BJ (cell line): ENCODE measurements at places on chromosomes 16 and 17.

GRCh38 chr17:82121246-82121645 lies 23.2 kb upstream of the FASN start:
- DNase-seq, result no peak

GRCh38 chr17:41651625-41652460 lies 27.5 kb upstream of the KRT17 start:
- no peak for DNase-seq

DNA sequence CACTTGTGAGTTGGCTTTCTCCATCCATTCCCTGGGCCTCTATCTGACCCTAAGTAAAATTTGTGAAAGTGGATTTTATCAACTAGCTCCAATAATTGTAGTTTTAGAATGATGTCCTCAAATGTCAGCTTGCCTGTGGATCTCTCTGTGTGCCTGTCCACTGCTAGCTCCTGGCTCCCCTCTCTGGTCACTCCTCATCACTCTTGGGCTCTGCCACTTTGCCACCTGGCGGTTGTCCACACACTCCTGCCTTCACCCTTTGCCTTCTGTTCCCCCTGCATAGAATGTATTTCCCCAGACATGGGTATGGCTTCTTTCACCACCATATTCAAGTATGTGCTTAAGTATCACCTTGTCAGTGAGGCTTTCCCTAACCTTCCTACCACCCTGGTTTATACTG lies 19.8 kb downstream of the ANKFN1 start:
- DNase-seq, result no peak

DNA sequence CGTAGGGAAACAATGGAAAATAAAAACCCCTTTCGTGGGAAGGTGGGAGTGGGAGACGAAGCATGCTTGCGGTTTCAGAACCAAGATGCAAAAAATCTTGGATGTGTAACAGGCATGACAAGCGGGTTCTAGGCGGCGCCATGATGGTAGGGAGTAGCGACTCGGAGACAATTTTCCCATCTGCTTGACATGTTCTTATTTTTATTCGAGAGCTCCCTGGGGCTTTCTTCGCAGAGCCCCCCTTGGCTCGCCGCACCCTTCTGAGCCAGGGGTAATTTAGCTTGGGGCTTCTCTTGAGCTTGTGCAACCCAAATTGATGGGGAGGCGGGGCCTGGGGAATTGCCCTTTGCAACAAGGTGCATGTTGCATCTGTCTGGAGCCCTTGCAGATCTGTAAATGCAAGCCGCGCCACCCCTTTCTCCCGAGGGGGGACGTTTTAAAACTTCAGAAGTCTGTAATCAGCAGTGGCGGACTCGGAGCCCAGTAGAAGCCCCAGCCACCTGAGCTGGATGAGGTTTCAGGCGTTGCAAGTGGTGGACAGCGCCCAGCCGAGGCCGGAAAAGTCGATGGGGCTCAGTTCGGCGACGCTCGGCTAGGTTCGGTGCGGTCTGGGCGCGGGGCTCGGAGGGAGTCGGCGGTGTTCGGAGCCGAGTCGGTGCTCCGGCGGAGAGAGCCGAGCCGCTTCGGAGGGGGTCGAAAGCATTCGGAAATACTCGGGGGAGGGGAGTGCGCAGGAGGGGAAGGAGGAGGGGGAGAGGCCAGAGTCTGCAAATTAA lies 2.9 kb downstream of the GNAO1 start:
- DNase-seq, result no peak

- DNase-seq, result no peak
Observed at GRCh38 chr16:68760671-68761275, 23.7 kb downstream of the CDH1 start.

DNA sequence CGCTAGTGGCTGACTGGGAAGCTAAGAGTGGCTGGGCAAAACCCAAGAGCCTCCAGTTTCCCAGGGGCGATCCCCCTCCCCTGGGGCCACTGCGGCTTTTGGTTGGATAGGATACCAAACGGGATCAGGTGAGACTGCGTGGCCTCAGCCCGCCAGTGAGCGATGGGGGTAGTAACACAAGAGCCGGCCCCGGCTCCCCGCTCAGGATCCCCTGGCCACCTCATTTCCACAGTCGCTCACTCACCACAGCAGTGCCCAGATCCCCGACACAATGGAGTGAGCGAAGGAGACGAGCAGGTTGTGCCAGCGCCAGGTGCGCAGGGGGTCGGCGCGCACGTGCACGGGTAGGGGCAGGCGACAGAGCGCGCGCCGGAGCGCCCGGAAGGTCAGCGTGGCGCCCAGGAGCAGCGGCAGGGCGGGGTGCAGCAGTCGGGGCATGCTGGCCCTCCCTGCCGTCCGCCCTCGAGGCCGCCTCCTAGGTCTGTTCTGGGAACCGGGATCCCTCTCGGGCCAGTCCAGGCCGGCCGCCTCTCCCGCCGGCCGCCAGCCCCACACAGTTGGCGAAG lies 290 bp downstream of the TLCD1 start:
- DNase-seq, result no peak

- DNase-seq, result no peak
Observed at GRCh38 chr17:21210411-21211076, 3.4 kb downstream of the TMEM11 start.

DNA sequence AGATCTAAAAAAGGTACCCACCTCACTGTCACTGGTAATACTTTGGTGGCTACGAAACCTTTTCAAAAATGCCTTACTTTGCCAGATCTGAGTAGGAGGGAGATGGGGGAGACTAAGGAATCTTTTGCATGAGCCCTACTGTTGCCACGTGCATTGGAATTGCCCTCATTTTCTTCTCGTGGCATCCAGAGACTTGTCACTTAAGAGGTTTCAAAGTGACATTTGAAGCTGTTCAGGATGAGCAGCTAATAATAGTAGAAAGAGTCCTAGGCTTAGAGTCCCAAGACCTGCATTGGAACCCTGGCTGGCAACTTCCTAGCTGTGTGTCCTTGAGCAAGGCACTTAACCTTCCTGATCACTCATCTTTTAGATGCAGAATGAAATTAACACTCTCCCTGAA lies 43.5 kb downstream of the GPRC5B start:
- no peak for DNase-seq

DNA sequence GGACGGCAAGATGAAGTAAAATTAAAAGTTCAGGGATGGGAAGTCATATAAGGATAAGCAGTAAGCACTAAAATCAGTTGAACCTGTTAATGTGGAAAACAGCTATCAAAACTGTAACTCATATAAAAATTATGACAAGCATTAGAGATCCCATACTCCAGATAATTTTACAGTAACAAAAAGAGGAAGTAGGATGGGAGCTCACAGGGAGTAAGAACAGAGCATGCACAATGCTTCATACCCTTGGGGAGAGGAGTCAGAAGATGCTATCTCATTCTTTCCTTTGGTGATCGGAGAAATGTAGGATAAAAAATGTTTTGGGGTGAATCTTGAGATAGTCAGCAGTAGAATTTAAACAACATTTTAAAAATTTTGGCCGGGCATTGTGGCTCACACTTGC lies 164.7 kb upstream of the CACNG5 start:
- DNase-seq, result no peak

DNA sequence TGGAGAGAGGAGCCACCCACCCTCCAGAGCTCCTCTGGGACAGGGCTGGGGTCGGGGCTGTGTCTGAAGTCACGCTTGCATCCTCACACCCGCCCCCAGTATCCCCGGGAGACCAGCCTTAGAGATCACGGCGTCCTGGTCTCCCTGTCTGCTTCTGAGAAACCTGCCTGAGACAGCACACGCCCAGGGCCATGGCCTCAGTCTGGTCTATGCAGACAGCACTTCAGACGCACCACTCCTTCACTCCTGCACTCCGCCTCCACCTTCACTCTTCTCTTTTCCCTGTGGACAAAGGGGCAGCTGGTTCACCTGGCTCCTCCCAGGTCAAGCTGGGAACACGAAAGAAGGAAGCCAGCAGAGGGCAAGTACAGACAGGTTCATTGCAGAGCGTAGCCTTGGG lies 248.0 kb upstream of the GSE1 start:
- DNase-seq, result no peak

DNA sequence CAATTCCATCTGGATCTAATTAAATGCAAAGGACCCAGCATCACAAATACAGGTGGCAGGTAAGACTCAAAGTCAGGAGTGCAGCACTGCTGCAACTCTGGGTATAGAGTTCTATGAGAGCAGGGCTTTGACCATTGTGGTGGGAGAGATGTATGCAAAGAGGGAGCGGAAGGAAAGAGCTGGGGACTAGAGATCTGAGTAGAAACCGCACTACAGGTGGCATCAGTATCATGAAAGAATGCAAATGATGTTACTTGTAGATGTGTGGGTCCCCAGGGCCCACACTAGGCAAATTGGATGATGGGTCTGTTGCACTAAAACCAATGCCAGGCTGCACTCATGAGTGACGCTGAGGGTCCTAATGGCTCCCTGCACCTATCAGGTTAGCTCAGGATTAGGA lies 287.1 kb upstream of the ASIC2 start:
- DNase-seq, result no peak
